SJSA1 (cell line): ENCODE measurements at places on chromosomes 7 and 10.
A peak's percentile ranks its signal among the peaks of the same experiment; 100 is the strongest.

- H3K36me3 ChIP-seq, result no peaks in the 10 kb centered on the region
- H3K4me3 ChIP-seq, result no peak overlapping the region
- peaks cover 13% of the 10 kb centered on the region for H3K27me3 ChIP-seq
- no peak for DNase-seq
- peaks cover 20% of the 10 kb centered on the region for H3K4me1 ChIP-seq
These were observed 6.7 kb upstream of the CREB5 start for GRCh38 chr7:28405662-28406061.

DNA sequence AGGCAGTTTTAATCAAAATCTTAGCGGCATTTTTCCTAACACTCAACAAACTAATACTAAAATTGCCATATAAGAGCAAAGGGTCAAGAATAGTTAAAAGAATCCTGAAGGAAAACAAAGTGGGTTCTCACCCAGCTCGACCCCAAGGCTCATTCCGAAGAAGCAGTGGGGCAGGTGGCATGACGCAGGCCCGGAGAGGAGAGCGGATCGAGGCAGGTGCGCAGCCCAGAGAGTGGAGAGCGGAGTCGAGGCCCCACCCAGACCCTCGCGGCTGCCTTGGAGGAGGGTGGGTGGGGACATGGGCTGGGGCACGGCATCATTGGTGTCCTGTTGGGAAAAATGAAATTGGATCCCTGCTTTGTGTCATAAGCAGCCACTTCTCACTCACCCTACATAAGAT lies 109.8 kb downstream of the INPP5A start:
- H3K27me3 ChIP-seq, result 0 out of 2 replicates have a peak, but pooled peaks cover 3% of the 10 kb centered on the region
- DNase-seq, result no peak
- peaks cover 2% of the 10 kb centered on the region; the same call in 1 of the 2 replicates for H3K36me3 ChIP-seq
- H3K4me1 ChIP-seq, result no peaks in the 10 kb centered on the region; the same call in 1 of the 2 replicates
- H3K27ac ChIP-seq, result no peak overlapping the region

DNA sequence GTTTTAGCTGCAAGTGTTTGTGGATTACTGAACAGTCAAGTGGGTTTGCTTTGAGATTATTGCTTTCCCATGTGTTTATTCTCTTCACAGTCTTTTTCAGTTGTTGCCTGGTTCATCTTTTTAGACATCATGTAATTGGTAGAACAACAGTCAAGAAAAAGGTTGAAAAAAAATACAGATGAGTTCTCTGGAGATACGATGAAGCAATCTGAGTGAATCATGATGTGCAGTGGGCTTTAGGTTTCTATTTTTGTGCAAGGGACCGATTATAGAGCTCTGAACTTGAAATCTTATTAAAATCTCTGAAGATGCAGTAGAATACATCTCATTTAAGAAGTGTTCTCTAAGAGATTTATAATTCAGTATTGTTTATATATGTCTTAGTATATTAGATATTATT lies 145.7 kb downstream of the SDK1 start:
- no peak for DNase-seq
- H3K4me3 ChIP-seq, result no peak overlapping the region
- H3K36me3 ChIP-seq, result peaks cover 54% of the 10 kb centered on the region
- H3K4me1 ChIP-seq, result peaks cover 12% of the 10 kb centered on the region
- no peak overlapping the region for H3K27ac ChIP-seq
- no peaks in the 10 kb centered on the region for H3K27me3 ChIP-seq

GRCh38 chr10:17348501-17349349 lies 105.7 kb downstream of the ST8SIA6 start:
- no peak overlapping the region for H3K27ac ChIP-seq
- H3K27me3 ChIP-seq, result peaks cover 3% of the 10 kb centered on the region; the same call in 1 of the 2 replicates
- peak; percentile 24 for DNase-seq
- no peaks in the 10 kb centered on the region for H3K4me1 ChIP-seq
- H3K4me3 ChIP-seq, result no peak overlapping the region

DNA sequence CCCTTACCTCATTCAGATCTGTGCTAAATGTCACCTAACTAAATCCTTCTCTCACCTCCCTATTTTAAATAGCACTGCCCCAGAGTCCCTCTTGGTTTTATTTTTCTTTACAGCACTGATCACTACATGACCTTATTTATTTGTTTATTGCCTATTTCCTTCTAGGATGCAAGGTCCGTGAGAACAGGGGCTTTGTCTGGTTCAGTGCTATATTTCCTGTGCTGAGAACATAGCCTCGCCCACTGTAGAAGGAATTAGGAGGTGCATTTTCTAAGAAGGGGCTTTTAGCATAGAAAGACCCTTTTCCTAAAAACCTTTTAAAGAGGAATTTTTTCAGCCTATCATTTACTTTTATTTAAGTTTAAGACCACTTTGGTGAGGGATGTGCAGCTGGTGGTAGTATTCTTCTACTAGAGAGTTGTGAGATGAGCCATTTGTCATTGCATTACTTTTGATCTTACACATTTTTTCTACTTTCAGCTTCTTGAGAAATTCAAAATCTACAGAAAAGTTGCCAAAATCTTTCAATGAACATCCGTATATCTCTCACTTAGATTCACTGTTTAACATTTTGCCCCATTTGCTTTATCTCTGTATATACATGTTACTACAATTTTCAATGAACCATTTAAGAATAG lies 13.5 kb upstream of the PCGF5 start:
- no peaks in the 10 kb centered on the region for H3K27me3 ChIP-seq
- no peak overlapping the region for H3K4me3 ChIP-seq
- no peaks in the 10 kb centered on the region for H3K36me3 ChIP-seq
- no peaks in the 10 kb centered on the region; the same call in 1 of the 2 replicates for H3K4me1 ChIP-seq
- H3K27ac ChIP-seq, result no peak overlapping the region

DNA sequence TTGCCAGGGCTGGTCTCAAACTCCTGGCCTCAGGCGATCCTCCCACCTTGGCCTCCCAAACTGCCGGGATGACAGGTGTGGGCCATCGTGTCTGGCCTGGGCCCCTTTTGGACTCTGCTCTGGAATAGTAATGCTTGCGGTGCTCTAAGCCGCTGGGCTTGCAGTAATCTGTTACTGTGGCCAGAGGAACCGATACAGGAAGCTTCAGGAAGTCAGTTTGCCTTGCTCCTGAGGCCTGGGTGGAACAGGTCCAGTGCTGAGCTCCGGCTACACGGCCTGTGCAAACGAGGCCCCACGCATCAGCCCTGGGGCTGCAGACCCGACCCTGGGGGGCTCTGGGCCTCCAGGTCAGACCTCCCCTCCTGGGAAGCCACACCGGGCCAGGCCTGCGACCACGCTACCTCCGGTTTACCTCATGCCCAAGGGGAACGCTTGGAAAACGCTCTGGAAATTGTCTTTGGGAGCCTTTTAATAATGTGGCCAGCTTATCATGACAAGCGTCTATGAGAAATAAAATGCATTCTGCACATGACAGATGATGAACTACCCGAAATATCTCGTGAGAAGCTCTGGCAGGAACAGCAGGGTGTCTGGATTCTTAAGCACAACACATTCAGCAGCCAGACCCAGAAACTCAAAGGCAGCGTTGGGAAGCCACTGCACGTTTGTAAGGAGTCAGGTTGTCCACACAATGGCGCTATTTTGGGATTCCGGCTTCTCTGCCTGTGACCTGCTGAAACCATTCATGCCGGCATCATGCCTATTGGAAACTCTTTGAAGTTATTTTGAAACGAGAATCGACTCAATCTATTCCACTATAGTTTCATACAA lies 10.1 kb upstream of the ADAP1 start:
- H3K4me3 ChIP-seq, result no peak overlapping the region
- peaks cover 32% of the 10 kb centered on the region for H3K36me3 ChIP-seq
- H3K27me3 ChIP-seq, result no peaks in the 10 kb centered on the region
- no peak overlapping the region for H3K27ac ChIP-seq

DNA sequence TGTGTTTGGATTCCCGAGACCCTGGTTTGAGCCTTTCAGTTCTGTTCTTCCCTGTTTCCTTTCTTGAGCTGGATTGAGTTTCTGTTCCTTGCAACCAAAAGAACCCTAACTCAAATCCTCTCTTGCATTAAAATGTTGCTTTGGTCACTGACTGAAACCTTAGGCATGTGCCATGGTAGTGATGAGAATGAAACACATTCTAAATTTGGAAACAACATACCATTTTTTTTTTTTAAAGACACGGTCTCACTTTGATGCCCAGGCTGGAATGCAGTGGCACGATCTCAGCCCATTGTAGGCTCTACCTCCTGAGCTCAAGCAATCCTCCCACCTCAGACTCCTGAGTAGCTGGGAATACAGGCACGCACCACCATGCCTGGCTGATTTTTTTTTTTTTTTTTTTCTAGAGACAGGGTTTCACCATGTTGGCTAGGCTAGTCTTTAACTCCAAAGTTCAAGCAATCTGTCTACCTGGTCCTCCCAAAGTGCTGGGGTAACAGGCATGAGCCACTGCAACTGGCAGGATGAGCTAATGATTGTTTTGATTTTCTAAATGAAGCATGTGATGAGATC lies 8.4 kb downstream of the THAP5 start:
- H3K4me3 ChIP-seq, result no peak overlapping the region
- H3K27me3 ChIP-seq, result no peaks in the 10 kb centered on the region
- no peak for DNase-seq
